ENCODE measurements at places on chromosomes 2 and 18. TPM values are rescaled to one million over a fixed set of nuclear protein-coding genes. Genes with fewer than 3 reads are reported as not detected.

GRCh38 chr2:70087702-70088597 lies 673 bp downstream of the PCBP1 start:
- DNase-seq = peak; percentile 51

DNA sequence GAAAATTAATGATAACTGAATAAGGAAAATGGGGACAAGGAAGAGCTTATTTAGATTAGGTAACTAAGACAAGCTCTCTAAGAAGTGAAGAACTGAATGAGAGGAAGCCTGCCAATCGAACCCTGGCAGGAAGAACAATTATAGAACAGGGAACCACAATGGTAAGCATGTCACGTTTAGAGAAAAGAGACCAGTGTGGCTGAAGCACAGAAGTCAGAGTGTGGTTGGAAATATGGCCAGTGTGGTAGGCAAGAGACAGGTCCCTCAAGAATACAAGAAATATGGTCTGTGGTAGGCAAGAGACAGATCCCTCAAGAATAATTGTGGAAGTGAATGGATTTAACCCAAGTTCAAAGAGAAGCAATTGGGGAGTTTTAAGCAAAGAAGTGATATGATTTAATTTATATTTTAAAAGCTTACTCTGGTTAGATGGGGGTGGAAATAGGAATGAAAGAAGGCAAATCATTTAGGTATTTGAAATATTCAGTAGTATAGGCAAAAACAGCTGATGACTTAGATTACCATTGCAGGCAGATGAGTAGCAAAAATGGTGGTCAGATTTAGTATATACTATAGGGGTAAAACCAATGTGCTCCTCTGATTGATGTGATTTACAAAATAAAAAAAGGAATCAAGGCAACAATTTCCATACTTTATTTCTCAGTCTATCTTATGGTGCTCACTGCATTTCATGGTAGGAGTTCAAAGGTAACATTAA lies 38.8 kb upstream of the ERMN start:
- DNase-seq = no peak

DNA sequence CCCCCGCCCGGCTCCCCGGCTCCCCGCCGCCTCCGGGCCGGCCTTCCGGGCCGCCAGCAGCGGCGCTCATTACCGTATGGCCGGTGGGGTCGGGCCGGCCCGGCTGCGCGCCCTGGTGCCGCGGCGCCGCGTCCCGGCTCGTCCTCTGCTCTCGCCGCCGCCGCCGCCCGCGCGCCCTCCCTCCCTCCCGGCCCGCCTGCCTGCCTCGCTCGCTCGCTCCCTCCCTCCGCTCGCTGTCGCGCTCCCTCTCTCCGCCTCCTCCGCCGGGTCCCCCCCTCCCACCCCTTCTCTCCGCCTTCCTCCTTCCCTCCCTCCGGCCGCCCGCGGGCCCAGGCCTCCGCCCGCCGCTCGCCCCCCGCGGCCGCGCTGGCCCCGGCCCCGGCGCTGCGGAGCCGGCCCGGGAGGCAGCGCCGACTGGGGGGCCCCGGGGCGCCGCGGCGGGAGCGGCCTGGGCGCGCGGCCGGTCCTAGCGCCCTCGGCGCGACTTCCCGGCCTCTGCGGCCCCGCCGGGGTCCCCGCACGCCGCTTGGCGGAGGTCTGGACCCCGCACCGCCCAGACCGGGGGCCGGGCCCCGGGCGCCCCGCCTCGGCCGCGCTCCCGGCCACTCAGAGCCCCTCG lies at the start of gene DNMT3A:
DNMT3A (minus strand) TSS at position 173 of the 619 bp plus-strand sequence. CDS start 27,941 bp downstream, outside the sequence.
- DNase-seq = peak; percentile 47

DNA sequence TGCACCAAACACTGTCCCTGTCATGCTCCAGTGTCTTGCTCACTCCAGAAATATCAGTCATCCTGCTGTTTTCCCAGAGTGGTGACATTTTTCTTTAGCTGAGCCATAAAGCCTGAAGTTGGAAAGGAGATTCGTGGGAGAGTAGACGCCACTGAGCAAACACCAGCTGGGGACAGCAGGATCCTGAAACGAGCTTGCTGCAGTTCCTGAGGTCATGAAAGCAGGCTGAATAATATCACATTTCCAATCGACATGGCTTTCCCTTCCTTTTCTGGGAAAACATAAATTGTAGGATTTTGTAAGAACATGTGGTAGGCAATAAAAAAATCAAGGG lies 276.4 kb downstream of the CDCA7 start:
- no peak for DNase-seq

GRCh38 chr2:191250986-191251385 lies 5.8 kb downstream of the MYO1B start:
- DNase-seq = no peak

DNA sequence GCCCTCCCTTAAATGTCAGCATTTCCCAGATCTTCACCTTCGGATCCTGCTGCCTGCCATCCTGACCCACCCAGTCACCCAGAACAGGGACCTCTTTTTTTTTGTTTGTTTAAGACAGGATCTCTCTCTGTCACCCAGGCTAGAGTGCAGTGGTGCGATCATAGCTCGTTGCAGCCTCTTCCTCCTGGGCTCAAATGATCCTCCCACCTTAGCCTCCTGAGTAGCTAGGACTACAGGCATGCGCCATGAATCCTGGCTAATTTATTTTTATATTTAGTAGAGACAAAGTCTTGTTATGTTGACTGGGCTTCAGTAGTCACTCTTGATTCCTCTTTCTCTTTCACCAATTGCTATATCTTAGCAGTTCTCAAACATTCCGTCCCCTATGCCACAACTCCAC lies 39.0 kb downstream of the INSIG2 start:
- no peak for DNase-seq

DNA sequence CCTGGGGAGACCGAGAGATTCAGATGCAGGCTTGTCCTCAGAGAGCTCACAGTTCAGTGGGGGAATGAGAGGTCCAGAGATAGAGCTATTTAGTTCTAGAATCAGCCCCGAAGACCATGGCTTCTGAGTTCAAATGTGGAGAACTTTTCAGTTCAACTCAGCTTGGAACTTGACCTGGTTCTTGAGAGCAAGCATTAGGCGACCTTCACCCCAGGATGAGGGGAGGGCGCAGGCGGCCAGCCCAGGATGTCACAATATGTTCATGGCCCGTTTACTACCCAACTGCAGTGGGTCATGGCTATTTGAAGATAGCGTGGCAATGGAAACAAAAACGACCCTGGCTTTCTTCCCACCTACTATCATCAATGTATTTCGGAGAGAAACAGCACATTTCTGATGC lies 33.8 kb downstream of the DCDC2C start:
- no peak for DNase-seq

DNA sequence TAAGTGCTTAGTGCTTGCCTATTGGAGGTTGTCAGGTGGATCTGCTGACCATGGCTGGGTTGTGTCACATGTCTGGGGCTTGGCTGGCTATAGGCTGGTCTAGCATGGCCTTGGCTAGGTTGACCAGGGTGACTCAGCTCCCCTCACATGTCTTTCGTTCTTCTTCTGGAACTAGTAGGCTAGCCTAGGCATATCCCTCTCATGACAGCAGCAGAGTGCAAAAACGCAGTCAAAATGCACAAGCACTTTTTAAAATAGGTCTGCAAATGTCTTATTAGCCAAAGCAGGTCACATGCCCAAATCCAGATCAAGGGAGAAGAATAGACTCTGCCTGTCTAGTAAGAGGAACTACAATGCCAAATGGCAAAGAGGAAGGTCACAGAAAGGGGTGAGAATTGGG lies 179.7 kb upstream of the ACVR2A start:
- DNase-seq = no peak

GRCh38 chr18:77300579-77300978 lies 50.9 kb downstream of the GALR1 start:
- no peak for DNase-seq

DNA sequence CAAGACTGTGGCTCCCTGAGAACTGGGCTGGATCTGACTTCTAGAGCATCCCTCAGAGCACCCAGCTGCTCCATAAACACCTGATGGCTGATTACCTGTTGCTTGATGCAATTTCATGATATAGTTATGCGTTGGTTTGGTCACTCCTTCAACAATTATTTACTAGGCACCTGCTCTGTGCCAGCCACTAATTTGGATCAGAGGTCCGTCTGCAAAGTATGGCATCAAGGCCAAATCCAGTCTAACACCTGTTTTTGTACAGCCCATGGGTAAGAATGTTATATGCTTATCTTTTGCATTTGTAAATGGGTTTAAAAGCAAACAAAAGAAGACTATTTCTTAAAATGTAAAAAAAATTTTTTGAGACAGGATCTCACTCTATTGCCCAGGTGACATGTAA lies 348.2 kb downstream of the ALK start:
- no peak for DNase-seq

GRCh38 chr2:99819766-99820165 lies 322.6 kb downstream of the AFF3 start:
- DNase-seq = no peak

DNA sequence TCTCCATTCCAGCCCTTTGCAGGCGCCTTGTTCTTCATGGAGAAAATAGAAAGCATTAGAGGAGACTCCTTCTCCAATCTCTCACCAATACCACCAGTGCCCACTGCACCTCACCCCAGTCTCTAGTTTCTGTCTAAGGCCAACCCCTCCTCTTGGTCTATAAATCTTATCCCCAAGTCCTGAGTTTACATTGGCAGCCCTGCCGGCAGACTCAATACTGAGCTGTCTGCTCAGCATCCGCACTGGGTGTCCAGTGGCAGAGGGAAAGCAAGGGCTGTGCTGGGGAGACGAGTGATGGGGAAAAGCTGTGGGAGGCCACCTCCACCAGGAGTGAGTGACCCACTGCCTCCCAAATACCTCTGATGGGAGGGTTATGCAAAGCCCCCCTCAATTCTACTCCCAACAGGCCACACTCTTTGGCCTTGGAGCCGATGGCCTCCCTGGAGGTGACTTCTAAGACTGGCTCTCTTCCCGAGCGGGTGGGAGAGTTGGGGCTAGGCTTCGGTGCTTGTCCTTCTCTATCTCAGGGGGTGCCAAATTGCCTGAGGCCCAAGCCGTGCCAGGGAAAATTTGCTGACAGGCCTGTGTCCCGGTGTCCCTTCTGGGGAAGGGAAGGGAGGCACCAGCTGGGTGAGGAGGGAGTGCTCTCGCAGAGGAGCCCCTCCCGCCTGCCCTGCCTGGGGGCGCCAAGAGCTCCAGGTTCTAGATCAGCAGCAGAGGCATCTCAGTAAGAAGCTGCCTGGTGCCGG lies 165.2 kb upstream of the MSH6 start:
- DNase-seq = no peak

DNA sequence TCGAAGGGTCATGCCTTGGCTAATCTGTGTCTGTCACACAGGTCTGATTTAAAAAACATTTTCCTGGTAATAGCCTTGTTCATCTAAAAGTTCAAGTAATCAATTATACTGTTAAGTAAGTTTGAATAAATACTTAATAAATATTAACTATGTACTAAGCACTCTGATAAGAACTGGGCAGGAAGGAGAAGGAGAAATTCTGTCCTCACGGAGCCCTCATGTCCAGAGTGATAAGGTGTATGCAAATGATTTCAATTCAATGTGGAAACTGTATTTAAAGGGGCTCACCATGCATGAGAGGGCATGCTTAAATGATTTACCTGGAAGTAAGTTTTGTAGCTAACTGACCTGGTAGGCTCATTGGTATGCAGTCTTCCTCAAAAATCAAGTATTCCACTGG lies 94.0 kb upstream of the LYPD6 start:
- no peak for DNase-seq

- no peak for DNase-seq
Measured at GRCh38 chr2:6309415-6310255, 556.1 kb downstream of the CMPK2 start.

GRCh38 chr2:213161759-213162515 lies 10.5 kb upstream of the IKZF2 start:
- no peak for DNase-seq

- peak; percentile 79 for DNase-seq
Measured at GRCh38 chr2:66929632-66930338, 467.3 kb upstream of the ETAA1 start.

GRCh38 chr18:48678237-48679115 lies 139.6 kb downstream of the CTIF start:
- DNase-seq = no peak

DNA sequence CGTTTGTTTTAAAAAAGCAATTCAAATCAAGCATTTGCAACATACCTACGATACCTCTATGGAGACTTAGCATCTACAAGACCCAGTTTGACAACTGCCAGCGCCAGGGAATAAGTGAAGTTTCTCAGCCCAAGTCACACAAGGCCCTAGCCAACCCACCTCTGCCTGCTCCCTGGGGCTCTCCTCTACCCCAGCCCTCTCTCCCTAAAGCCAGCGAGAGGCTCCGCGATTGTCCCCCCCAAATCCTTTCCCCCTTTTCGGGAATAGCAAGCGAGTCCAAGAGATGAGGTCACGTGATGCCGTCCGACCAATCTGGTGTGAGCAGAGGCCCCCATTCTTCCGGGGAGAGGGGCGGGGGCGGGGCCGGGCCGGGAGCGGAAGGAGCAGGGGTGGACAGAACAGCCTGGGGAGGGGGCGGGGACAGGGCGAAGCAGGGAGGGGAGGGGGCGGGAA lies 102.2 kb upstream of the RAB6C start:
- DNase-seq = peak; percentile 80

GRCh38 chr2:182186132-182186735 lies 200.6 kb downstream of the PPP1R1C start:
- peak; percentile 66 for DNase-seq

- DNase-seq = peak; percentile 63
Measured at GRCh38 chr2:241312082-241312481, 3.4 kb downstream of the HDLBP start.

- DNase-seq = peak; percentile 71
Measured at GRCh38 chr2:48471048-48471474, 58.9 kb upstream of the STON1 start.

GRCh38 chr2:10404324-10405143 lies 43.6 kb downstream of the ODC1 start:
- peak; percentile 74 for DNase-seq

Gene ITGAV
- 56.1 TPM for total RNA-seq

Gene TGFA
- total RNA-seq = 22.5 TPM

Gene SDC1
- total RNA-seq = 214 TPM

Gene UGT1A8
- total RNA-seq = not detected

Gene CXCR1
- 0.12 TPM for total RNA-seq

Gene ATP8B1
- 1.4 TPM for total RNA-seq

Gene NYAP2
- total RNA-seq = not detected

Gene PMAIP1
- total RNA-seq = 21.7 TPM

Measured in MCF 10A (cell line).